ENCODE measurements at places on chromosomes 5 and 9.

- DNase-seq = peak; percentile 78
Observed at GRCh38 chr9:120928483-120929228, 2.1 kb upstream of the TRAF1 start.

GRCh38 chr5:76303921-76304320 lies 99.2 kb upstream of the IQGAP2 start:
- peak; percentile 42 for DNase-seq

DNA sequence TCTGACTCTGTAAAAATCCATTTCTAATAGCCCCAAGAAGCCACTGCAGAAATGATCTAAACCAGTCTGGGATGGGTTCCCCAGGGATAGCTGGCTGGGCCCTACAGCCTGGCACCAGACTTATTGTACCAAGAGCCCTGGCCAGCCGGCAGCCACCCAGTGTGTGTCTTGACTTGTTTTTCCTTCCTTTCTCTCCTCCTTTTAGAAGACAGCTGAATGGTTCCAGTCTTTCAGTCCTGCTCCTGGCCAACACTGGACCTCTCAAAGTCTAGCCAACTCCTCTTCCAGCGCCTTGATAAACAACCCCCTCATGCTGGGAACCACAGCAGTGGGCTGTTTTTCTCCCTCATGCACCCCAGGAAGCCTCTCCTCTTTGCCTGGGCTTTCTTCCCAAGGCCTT lies 34.1 kb downstream of the ATOX1 start:
- DNase-seq = no peak

GRCh38 chr9:124394596-124394995 lies 20.6 kb downstream of the PSMB7 start:
- DNase-seq = no peak

DNA sequence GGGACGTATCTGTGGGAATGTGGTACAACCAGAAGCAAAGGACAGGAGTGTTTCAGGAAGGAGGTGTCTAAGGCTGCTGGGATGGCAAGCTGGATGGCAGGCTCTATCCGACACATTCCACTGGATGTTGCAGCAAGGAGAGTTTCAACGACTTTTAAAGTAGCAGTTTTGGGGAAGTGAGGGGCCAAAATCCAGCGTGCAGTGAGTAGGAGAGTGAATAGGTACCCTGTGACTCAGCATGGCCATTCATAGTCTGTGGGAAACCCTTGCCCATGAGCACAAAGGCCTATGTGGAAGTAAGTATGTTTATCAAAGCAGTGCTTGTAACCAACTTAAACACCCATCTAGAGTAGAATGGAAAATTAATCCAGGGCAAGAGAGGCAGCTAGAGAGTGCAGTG lies 664.7 kb downstream of the ACTL7B start:
- no peak for DNase-seq

GRCh38 chr5:176658007-176658599 lies 10.8 kb downstream of the TSPAN17 start:
- DNase-seq = peak; percentile 76
